ENCODE measurements at places on chromosomes 5 and 9.

DNA sequence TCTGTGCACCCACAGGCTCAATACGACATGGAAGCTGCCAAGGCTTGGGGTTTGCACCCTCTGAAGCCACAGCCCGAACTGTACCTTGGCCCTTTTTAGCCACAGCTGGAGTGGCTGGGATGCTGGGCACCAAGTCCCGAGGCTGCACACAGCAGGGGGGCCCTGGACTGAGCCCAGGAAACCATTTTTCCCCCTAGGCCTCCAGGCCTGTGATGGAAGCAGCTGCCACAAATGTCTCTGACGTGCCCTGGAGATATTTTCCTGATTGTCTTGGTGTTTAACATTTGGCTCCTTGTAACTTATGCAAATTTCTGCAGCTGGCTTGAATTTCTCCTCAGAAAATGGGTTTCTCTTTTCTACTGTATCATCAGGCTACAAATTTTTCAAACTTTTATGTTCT is 82.3 kb upstream of the LPAR1 start:
- no peak for DNase-seq

GRCh38 chr9:105157171-105157583 is 87.3 kb upstream of the SLC44A1 start:
- no peak for DNase-seq

DNA sequence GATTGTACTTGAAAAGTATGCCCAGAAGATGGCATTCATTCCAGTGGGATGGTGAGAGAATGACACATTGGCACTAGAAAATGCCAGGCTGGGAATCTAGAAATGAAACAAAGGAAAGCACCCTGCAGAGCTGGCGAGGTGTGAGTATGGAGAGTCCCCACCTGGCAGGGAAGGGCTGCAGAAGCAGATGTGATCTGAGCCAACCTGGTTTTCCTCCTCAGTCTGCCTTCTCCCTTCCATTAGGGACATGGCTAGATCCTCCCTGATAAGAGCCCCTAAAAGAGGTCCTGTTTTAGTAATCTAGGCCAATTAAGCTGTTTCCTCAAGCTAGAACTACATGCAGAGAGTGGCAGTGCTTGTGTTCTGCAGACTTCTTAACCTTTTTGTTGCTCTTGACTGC is 24.7 kb upstream of the TNFSF15 start:
- no peak for DNase-seq

DNA sequence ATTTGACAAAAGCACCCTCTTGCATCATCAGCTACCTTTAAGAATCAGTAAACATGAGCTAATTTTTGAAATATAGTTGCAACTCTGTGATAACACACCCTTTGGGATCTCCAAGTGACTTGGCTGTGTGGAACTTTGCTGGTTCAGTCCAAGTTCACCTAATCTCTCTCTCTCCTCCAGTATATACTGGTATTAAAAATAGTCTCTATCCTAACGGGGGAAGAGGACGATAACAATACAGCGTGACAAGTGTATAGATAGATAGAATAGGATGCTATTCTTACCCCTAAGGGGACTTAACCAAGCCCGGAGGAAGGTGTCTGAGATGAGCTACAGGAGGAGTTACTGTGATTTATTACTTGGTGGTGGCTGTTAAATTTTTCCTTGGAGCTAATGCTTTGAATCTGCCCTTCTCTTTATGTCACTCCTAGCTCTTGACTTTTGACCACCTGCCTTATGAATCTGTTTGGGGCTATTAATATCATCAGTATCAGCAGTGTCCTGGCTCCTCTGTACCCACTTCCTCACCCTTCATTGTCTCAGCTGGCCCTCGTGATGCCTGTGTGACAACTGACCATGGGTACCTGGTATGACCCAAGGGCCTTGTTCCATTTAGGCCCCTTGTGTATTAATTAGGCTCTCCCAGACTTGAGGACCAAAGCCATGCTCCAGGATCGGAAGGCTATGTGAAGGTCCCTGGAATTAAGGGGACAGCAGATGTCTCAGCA is 223.9 kb downstream of the SREK1 start:
- DNase-seq = no peak

DNA sequence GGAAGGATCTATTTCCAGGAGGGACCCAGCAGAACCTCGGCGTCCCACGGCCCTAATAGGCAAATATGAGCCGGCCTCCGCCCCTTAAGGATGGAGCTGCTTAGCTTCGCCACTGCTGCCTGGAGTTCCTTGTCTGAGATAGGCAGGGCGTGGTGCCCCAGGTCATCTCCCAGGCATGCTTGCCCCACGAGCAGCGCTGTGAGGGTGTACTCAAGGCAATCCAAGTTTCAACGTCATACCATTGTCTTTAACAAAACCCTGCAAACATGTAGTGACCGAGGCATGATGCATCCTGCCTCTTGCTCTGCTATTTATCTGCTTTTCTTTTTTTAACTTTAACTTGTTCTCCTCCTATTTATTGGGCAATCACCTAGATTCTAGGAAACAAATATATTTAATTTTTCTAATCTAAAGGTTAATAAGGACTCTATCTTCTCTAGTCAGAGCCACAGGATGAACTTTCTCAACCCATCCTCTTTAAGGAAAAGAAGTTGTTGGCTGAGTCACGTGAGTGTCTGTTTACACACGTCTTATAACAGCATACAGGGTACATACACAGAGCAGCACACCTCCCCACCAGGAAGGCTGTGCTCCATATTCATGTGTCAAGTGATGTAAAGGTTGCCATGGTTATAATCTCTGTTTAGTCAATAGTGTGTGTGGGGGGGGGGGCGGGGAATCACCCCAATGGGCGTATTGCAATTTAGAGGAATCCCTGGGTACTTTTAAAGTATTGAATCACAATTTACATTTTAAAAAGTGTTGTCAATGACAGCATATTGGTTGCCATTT is 27.3 kb upstream of the ZSWIM6 start:
- no peak for DNase-seq

DNA sequence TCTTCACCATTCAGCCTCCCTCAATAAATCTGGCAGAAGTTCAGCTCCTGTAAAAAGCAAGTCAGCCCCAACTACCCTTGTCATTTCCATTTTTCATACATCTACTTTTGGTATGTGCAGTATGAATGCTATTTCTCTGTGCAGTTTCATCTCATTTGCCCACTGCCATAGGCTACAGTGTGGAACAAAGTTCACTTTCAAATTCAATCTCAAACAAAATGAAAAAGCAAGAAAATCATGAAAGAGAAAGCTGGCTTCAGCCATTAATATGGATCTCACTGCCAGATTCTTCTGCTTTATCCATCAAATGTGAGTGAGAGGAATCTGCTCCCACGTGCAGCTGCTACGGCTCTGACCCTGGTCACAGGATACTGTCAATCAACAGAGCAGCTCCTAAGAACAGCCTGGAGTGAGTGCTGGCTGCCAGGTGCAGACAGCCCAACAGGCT is 494.2 kb downstream of the ZNF608 start:
- DNase-seq = no peak

DNA sequence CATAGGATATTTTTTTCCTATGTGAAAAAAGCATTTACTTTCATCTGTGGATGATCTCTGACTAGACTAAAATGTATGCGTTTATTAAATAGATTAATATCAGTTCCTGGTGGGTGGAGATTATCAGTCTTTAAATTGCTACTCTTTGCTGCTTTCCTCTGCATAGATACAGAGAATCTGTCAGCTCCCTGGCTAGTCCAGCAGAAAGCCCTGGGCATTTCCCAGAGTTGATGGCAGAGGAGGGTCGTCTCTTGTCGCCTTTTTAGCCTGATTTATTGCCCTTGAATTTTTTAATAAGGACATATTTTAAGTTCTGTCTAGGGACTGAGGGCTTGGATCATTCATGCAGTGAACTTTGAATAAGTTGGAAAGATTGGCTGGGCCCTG is 165.5 kb downstream of the CD180 start:
- no peak for DNase-seq

DNA sequence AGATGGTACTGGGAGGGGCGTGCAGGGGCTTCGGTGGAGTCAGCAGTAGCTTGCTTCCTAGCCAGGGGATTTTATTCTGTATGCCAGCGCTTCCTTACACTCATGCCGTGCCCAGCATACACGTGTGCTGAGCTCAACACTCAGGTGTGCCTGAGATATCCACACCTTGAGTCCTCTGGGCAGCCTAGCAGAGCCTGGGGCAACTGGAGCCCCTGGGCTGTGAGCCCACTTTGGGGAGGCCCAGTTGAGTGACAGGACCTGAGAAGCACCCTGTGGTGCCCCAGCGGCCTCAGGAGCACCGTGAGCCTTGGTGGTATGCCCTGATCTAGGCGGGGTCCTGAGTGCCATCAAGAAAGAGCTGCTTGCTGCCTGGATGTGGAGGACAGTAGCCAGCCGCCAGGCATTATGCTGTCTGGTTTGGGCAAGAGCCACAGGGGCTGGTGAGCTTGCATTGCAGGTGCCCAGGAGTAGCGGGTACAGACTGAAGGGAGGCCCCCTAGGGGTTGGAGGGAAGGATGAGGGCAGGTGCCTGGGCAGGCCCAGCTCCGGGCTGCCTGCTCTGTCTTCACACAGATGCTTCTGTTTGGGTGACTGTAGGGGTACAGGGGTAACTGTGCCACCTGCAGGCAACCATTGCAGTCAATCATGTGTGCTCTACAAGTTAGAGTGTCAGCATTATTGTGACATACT is 42.9 kb downstream of the BNIP1 start:
- DNase-seq = no peak

DNA sequence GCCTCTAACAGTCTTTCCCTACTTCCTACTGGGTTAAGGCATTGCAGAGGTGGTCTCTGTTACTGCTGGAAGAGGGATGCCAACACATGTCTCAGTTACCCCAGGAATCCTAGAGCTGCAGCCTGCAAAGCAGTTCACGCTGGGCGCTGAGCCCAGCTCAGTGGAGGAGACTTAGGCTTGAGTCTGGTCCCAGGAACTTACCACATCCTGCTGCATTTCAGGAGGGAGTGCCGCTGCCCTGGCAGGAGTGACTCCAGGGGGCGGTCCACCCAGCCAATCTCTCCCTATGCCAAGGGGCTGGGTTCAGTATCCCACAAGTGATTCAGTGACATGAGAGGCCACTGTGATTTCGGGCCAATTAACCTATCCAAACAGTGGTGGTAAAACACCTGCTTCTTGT is 7.6 kb downstream of the TTC16 start:
- no peak for DNase-seq

DNA sequence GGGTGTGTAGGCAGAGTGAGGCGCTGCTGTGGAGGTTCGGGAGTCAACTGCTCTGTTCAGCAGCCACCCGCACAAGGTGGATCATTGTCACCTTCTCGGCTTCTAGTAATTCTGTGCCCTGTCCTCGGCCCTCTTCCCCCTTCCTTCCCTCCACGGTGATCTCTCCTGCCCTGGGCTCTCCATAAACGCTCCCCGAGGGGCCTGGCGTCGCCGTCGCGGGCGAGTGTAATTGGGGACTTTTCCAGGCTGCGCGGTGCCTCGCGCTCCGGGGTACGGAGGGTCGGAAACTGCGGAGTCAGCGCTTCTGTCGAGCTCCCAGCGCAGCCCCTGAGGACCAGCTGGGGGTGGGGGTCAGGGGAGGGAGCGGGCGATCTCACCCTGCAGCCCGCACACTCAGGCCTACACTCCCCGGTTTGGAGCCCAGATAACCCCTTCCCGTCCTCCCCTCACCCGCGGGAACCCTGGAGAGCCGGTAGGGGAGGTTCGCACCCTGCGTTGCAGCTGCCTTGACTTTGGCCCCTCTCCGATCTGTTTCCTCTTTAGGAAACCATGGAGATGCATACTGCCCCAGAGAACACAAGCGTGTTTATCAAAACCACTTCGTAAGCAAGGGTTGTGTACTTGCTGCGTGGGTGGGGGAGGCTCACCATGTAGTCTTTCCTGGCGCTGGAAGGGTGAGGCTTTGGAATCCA is 188.3 kb upstream of the ZNF618 start:
- no peak for DNase-seq

DNA sequence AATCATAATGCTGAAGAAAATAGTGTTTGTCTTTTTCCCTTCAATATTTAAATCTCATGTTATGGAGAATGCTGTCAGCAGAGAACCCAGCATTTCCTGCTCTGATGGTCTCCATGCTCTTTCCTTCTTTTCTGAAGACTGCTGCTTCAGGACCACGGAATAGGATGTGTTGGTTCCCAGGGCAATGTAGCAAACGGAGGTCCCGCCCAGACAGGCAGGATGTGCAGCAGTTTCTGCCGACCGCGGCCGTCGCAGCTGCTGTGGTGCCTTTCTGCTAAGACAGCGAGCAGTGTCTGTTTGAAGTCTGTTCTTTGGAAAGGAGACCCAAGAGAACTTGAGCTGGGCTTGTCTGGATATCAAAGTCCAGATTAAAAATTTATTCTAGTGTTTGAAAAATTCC is 654.3 kb downstream of the CCDC171 start:
- DNase-seq = no peak

DNA sequence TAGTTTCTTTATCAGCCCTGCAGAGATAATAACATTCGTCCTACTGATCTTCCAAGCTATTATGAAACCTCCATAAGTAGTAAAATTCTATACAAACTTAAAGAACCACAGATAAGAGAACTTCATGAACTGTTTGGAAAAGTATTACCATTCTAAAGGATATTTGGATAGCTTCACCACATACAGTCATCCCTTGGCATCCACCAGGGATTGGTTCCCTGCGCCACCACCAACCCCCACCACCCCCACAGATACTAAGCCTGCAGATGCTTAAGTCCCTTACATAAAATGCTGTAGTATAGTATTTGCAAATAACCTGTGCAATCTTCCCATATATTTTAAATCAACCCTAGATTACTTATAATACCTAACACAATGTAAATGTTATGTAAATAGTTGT is 61.4 kb upstream of the SHISAL2B start:
- DNase-seq = no peak

DNA sequence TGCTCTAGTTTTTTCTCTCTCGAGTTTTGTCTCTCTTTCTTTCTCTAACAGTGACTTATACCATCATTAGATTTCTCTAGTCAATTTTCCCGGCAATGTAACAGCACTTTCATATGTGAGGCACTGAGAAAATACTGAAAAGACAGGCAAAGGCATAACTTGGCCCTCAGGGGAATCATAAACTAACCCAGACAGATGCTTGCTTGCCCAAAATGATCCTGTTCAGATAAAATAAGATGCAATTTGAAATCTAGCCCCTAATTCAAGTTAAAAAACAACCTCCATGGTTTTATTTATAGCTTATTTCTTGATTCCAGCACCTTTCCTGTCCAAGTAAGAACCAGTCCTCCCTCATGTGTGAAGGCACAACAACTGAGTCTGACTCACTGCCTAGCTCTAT is 294.6 kb downstream of the GAS1 start:
- no peak for DNase-seq

GRCh38 chr5:134784241-134784920 is 25.8 kb downstream of the DDX46 start:
- DNase-seq = no peak
